M059J (cell line): ENCODE measurements at places on chromosomes 12 and 14.
A peak's percentile ranks its signal among the peaks of the same experiment; 100 is the strongest.

DNA sequence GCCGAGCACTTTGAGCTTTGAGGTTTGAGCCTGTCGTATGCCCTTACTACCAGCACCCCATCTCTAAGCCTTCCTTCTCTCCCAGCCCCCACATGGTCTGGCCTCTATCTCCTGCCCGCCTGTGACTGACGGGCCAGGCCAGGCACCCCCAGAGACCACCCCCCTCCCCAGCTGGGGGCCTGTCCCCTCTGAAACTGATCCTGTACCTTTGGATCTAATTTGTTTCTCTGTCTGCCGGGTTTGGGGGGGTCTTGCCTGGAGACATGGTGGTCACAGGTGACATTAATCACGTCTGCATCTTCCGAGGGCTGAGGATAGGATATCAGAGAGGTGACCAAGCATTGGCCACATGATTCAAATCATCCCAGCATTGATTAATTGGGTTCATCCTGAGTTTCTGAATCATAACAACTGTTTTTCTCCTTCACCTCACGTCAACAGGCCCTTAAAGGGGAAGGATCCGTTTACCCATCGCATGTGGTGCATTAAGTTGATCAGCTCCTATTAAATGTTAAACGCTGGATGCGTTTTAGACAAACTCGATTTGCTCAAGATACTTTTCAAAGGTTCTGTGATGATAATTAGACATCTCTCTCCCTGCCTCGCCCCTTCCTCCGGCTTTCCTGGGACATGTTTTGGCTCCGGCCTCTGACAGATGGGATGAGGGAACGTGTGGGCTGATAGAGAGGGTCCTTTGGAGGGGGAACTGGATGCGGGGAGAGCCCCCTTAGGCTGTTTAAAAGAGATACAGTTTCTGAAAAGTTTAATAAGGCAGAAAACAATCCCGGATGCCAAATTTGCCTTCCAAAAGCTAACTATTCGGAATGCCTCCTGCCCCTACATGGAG lies 63.3 kb upstream of the TBX3 start:
- DNase-seq, result peak; percentile 64

GRCh38 chr12:114636723-114637480 lies 47.1 kb downstream of the TBX3 start:
- peak; percentile 23 for DNase-seq

DNA sequence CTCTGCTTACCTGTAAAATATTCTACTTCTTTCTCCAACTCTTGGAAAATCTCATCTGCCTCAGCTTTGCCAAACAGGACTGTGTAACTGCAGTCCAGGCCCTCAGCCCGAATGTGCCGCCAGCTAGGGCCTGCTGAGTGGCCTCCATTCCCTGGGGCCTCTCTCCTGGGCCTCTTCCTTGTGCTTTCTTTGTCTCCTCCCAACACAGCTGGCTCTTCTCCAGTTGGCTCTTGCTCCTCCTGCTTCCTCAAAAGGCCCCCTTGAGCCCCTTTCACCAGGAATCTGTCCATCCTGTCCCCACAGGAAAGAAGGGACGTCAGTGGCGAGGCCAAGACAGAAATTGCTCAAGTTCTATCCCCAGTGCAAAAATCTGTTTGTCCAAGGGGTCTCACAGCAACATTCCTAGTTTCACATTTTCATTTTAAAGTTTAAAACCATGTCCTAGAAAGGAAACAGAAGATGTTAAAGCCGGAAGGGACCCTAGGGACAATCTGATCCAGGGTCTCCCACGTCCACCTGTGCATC lies 713 bp downstream of the ALKBH2 start:
- no peak for DNase-seq

DNA sequence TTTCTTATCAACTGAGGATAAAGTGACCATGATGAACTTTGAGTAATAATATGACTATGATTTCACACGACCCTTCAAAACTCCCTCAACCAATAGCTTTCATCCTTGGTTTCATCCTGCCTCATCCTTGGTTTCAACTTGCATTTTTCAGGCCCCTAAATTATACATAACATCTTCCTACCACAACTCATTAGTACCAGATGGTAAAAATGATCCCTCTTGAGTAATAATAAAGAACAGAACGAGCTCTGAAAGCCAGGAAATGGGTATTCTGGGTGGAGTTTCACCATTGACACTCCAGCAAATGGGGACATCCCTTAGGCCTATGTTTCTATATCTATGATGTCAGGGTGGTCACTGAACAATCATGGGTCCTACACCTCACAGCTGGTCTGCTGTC lies 72.1 kb upstream of the LMNTD1 start:
- no peak for DNase-seq

GRCh38 chr12:49462083-49462744 lies 76.6 kb upstream of the KCNH3 start:
- DNase-seq, result no peak

GRCh38 chr12:108657130-108657745 lies 23.5 kb upstream of the SELPLG start:
- DNase-seq, result no peak
